ENCODE measurements at places on chromosomes 12 and 14. TPM values are rescaled to one million over a fixed set of nuclear protein-coding genes. Genes with fewer than 3 reads are reported as not detected.

The TAS2R7 gene
- not detected for total RNA-seq

The MMP14 gene
- 221 TPM for total RNA-seq

The CLEC2D gene
- total RNA-seq: 15.2 TPM

The RPL10L gene
- not detected for total RNA-seq

The COX8C gene
- not detected for total RNA-seq

The ATF1 gene
- 44.4 TPM for total RNA-seq

The DCN gene
- 3,237 TPM for total RNA-seq

The RASSF9 gene
- total RNA-seq: 3.1 TPM

The PLEKHG3 gene
- 92.9 TPM for total RNA-seq

The DUSP16 gene
- total RNA-seq: 17.8 TPM

GRCh38 chr12:118327391-118327790 lies 45.3 kb downstream of the TAOK3 start:
- no peaks in the 10 kb centered on the region for H3K36me3 ChIP-seq
- H3K4me3 ChIP-seq: no peak overlapping the region
- no peak for DNase-seq
- H3K27ac ChIP-seq: no peak overlapping the region
- no peaks in the 10 kb centered on the region for H3K27me3 ChIP-seq

GRCh38 chr12:95922231-95922630 lies 20.2 kb downstream of the CCDC38 start:
- H3K4me1 ChIP-seq: no peaks in the 10 kb centered on the region
- H3K27ac ChIP-seq: no peak overlapping the region
- DNase-seq: no peak
- H3K36me3 ChIP-seq: no peaks in the 10 kb centered on the region
- no peak overlapping the region for H3K4me3 ChIP-seq

GRCh38 chr12:130431176-130431575 lies 93.5 kb downstream of the PIWIL1 start:
- H3K27ac ChIP-seq: no peak overlapping the region
- H3K4me3 ChIP-seq: no peak overlapping the region
- H3K4me1 ChIP-seq: no peaks in the 10 kb centered on the region
- no peaks in the 10 kb centered on the region for H3K27me3 ChIP-seq
- DNase-seq: no peak

DNA sequence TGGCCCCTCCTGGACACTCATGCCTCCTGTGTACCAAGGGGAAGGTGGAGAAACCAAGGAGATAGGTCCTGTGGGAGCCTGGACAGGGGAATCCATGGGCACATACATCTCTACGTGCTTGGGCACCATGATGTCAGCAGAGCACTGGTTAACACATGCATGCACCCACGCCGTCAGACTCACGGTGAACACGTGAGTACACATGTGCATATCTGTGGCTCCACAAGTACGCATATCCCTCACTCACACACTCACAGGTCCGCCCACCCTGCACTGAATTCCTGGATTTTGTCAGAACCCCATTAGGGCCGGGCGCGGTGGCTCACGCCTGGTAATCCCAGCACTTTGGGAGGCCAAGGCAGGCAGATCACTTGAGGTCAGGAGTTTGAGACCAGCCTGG lies 29.1 kb upstream of the COX6A1 start:
- H3K27me3 ChIP-seq: no peaks in the 10 kb centered on the region
- no peaks in the 10 kb centered on the region for H3K4me1 ChIP-seq
- no peak overlapping the region for H3K4me3 ChIP-seq
- H3K36me3 ChIP-seq: no peaks in the 10 kb centered on the region

DNA sequence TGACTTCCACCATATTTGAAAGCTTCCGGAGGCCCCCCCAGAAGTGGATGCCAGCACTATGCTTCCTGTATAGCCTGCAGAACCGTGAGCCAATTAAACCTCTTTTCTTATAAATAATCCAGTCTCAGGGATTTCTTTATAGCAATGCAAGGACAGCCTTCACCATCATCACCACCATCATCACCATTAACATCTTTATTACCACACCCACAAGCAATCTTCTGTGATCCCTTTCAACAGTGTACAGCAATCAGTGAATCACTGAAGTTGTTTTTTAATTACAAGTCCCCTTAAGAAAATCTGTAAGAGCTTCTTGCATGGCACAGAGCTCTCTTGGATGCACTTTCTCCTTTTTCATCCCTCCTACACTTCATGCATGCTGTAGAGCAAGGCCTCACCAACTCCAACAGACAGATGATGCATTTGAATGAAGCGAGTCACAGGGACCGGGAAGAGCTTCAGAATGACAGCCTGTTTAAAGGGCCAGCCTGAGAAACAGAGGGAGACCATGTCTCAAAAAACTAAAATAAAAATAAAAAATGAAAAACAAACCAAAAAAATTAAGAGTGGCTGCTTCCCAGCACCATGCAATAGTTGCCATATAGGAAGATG lies 83.6 kb upstream of the VASH1 start:
- DNase-seq: no peak
- no peak overlapping the region for H3K27ac ChIP-seq
- peaks cover 2% of the 10 kb centered on the region for H3K27me3 ChIP-seq
- no peaks in the 10 kb centered on the region for H3K36me3 ChIP-seq
- H3K4me1 ChIP-seq: no peaks in the 10 kb centered on the region

DNA sequence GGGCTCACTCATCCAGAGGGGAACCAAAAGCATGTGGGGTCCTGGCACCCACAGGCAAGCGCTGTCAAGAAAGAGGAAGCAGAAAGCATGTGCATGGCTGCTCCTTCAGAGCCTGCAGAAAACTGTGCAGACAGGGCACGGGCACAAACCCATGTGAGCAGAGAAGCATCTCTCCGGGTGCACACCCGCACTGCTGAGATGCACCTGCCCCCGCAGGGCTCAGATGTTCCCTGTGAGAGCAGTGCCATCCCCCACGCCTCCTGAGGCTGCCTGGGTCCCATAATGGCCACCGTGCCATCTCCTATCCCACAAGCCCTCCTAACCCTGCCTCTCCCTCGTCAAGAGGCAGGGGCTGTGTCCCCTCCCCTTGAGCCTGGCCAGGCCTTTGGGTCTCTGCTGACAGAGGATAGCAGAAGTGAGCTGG lies 32.3 kb upstream of the INF2 start:
- DNase-seq: no peak
- H3K4me3 ChIP-seq: no peak overlapping the region
- no peaks in the 10 kb centered on the region for H3K36me3 ChIP-seq
- no peak overlapping the region for H3K27ac ChIP-seq
- H3K4me1 ChIP-seq: no peaks in the 10 kb centered on the region
- H3K27me3 ChIP-seq: no peaks in the 10 kb centered on the region

- H3K36me3 ChIP-seq: no peaks in the 10 kb centered on the region
- DNase-seq: no peak
- H3K4me1 ChIP-seq: no peaks in the 10 kb centered on the region
These were observed 164.9 kb downstream of the NAV3 start for GRCh38 chr12:77995436-77996167.

DNA sequence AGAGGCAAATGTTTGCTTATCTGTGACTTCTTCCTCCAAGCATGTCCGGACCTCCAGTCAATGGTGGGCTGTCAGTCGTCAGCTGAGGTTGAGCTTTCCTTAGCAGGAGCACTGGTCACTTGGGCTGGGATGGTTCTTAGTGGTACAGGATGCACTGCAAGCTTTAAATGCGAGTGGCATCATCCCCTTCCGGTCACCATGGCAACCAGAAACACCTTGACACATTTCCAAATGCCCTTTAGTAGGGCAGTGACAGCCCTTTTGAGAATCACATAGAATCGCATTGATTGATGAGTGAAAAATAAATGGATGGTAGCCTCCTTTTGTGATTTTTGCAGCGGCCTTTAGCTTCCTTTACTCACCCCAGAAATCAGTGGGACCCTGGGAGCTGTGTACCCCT lies 24.1 kb downstream of the NTF3 start:
- H3K36me3 ChIP-seq: no peaks in the 10 kb centered on the region
- H3K27ac ChIP-seq: no peak overlapping the region
- H3K4me1 ChIP-seq: peaks cover 9% of the 10 kb centered on the region
- DNase-seq: no peak

DNA sequence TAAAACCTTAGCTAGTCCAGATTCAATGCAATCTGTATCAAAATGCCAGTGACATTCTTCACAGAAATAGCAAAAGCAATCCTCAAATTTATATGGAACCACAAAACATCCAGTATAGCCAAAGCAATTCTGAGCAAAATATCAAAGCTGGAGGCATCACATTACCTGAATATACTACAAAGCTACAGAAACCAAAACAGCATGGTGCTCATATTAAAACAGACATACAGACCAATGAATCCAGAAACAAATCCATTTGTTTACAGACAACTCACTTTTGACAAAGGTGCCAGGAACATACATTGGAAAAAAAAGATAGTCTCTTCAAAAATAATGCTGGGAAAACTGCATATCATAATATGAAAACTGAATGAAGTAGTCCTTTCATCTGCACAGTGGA lies 4.8 kb downstream of the KLRC4 start:
- H3K4me3 ChIP-seq: no peak overlapping the region
- H3K4me1 ChIP-seq: no peaks in the 10 kb centered on the region
- H3K36me3 ChIP-seq: no peaks in the 10 kb centered on the region

DNA sequence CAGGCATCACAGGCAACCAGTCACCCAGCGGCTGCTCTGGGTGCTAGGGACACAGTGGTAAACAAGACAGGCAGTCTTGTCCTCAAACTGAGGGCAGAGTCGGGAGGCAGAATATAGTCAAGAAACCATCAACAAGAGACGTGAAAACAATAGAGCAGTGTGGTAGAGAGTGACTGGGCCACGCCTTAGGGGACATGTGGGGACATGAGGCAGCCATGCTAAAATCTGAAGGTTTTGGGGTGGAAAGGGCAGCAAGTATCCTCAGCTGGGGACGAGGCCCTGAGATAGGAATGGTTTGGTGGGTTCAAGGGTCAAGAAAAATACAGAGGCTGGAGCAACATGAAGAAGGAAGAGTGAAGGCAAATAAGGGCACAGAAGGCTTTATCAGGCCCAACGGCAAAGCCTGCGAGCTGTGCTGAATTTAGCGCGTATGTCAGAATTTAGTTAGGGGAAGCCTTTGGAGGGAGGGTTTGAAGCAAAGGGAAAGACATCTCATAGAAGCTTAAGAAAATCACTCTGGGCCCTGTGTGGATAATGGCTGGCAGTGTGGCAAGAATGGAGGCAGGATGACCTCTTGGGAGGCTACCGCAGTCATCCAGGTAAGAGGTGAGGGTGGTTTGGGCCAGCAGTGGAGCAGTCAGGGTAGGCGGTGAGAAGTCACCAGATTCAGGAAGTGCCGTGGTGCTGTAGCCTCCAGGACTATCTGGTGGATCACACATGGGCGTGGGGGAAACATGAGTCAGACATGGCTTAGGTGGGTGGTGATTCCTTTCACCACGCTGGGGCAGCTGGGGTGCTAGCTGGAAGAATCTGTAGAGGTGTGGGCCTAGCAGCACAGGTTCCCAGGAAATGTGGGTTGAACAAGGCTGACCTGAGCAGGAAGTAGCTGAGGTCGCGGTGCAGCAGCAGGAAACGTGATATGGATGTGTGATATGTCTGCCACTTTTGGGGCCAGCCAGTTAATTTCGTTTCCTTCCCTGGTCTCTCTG lies 3.0 kb downstream of the EVL start:
- H3K4me1 ChIP-seq: no peaks in the 10 kb centered on the region
- H3K36me3 ChIP-seq: no peaks in the 10 kb centered on the region
- no peaks in the 10 kb centered on the region for H3K27me3 ChIP-seq
- no peak overlapping the region for H3K4me3 ChIP-seq
- no peak overlapping the region for H3K27ac ChIP-seq

DNA sequence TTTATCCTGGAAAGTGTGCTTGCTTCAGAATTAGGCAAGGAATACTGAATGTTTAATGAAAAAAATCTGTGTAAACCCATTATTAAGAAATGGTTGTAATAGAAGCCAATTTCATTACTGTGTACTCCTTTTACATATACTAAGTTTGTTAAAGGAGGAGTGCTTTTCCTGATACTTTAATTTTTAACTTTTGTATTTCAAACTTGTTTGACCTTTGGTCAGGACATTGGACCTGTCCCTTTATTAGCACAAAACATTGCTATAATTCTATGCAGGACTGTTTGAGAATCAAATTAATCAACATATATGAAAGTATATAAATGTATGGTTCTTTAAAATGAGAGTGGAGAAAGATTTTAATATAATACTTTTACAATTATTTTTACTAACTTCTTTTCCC lies 659.6 kb downstream of the TMTC2 start:
- H3K4me1 ChIP-seq: no peaks in the 10 kb centered on the region
- no peaks in the 10 kb centered on the region for H3K27me3 ChIP-seq
- H3K4me3 ChIP-seq: no peak overlapping the region
- no peak overlapping the region for H3K27ac ChIP-seq
- no peaks in the 10 kb centered on the region for H3K36me3 ChIP-seq

GRCh38 chr14:53947094-53947445 lies 9.6 kb downstream of the BMP4 start:
- H3K36me3 ChIP-seq: no peaks in the 10 kb centered on the region
- no peak overlapping the region for H3K27ac ChIP-seq
- no peak for DNase-seq
